ENCODE measurements at places on chromosomes 1 and 21.

DNA sequence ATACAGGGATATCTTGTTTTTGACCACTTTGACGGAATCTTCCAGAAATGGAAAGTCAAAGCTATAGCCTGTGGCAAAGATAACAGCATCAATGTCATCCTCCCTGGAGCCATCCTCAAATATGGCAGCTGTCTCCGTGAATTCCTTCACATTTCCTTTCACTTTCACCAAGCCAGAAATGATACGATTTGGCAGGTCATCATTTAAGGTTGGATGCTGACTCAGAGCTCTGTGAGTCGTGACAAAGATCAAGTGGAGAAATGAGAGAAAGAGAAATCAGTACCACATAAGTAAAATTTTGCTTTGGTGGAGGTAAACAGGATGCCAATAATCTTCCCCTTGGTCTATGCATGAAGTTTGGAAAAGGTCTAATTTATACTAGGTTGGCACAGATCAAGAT lies 23.9 kb downstream of the FMO5 start:
- DNase-seq = no peak

DNA sequence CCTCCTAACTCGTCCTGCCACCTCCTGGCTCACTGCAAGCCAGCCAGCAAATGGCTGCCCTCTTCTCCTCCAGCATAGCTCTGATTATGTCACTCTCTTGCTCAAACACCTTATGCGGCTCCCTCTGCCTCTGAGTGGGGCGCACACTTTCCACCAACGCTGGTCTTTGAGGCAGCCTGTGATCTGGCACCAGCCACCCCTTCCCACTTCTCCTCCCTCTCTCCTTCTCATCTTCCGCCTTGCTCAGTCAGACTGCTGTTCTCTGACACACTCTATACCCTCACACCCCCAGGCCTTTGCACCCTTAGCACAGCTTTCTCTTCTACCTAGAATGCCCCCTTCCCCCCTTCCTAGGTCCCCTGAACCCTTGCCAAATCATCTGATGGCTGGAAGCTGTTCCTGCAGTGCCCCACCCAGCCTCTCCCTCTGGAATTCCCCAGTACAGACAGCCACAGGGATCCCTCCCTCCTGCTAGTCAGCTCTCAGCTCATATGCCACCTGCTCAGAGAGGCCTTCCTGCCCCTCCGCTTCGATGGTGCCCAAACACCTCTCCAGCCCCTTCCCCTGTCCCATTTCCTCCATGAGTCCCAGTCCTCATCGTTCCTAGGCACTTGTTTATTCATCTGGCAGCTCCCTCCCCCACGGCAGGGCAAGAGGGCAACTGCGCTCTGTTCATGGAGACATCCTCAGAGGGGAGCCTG lies 21.7 kb upstream of the PEF1 start:
- peak; percentile 56 for DNase-seq

- DNase-seq = no peak
Measured at GRCh38 chr1:152972196-152972886, 1.9 kb downstream of the SPRR4 start.

DNA sequence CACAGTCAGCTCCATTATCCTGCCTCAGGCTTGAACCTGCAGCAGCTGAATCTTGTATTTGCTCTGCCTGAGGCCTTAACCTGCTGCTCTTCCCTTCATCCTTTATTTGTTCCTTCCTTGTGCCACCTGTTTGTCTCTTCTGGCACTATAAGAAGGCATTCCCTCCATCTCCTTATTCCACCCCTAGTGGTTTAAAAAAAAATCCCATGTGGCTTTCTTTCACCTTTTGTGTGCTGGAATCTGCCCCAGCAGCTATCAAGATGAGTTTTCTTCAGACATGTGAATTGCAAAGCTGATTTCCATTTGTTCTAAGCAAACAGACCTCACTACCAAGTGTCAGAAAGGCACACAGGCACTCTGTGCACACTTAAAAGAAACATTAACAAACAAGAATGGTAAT lies 294.6 kb downstream of the TTLL7 start:
- DNase-seq = peak; percentile 4

DNA sequence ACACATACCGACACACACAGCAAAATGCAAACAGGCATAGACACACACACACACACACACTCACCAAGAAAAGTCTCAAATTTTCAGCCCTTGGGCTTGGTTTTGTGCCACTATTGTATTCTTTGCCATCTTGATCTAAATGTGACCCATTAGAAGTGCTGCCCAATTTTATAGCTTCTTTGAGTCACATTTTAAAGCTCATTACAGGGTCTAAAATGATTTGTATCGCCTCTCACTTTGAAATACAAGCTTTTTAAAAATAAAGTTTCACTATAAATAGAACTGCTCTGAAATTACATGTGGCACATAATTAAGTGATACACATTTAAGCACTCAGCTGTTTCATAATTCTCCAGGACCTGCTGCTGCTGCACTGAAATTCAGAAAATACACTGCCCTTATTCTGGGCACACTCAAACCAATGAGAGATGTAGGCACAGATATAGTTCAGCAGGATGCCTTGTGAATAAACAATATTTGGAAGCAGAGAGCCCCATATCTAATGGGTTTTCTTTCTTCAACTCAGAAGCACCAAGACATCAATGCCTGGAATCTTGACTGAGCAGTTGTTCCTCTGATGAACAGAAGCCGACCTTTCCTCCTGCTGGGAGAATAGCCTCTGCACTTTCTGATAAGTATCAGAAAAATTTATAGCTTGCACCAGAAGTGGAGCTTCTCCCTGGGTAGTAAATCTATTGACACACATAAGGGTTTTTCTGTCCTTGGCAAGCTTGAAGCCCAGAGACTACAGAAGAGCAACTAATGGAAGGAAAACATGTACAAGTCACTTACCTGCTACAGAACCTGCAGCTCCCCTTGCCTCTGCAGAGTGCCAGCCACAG lies 37.0 kb upstream of the PLPPR4 start:
- DNase-seq = peak; percentile 14

- no peak for DNase-seq
Measured at GRCh38 chr1:26053718-26054560, 8.0 kb upstream of the SLC30A2 start.

GRCh38 chr1:19240673-19241538 lies 10.4 kb downstream of the EMC1 start:
- DNase-seq = peak; percentile 61

- DNase-seq = peak; percentile 42
Measured at GRCh38 chr21:44800103-44800502, 1.5 kb downstream of the UBE2G2 start.

DNA sequence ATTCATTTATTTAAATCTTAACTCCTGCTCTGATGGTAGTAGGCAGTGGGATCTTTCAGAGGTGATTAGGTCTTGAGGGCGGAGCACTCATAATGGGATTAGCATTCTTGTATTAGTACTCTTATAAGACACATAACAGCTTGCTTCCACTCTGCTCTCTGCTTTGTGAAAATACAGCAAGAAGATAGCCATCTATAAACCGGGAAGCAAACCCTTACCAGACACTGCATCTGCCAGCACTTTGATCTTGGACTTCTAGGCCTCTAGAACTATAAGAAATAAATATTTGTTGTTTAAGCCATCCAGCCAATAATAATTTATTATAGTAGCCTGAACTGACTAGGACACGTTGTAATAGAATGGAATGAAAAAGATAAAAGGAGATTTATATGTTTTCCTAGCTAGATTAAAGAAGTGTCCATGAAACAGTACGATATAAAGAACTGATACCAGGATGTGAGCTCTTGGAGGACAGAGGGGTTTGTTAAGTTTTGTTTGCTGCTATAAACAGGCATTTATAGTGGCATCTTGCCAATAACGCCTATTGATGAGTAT lies 869.9 kb downstream of the MRPL39 start:
- DNase-seq = no peak

- DNase-seq = no peak
Measured at GRCh38 chr1:87938631-87939030, 610.0 kb downstream of the LMO4 start.

- no peak for DNase-seq
Measured at GRCh38 chr1:41420860-41421259, 59.6 kb downstream of the FOXO6 start.

GRCh38 chr1:181113059-181113641 lies 24.6 kb downstream of the IER5 start:
- peak; percentile 62 for DNase-seq

DNA sequence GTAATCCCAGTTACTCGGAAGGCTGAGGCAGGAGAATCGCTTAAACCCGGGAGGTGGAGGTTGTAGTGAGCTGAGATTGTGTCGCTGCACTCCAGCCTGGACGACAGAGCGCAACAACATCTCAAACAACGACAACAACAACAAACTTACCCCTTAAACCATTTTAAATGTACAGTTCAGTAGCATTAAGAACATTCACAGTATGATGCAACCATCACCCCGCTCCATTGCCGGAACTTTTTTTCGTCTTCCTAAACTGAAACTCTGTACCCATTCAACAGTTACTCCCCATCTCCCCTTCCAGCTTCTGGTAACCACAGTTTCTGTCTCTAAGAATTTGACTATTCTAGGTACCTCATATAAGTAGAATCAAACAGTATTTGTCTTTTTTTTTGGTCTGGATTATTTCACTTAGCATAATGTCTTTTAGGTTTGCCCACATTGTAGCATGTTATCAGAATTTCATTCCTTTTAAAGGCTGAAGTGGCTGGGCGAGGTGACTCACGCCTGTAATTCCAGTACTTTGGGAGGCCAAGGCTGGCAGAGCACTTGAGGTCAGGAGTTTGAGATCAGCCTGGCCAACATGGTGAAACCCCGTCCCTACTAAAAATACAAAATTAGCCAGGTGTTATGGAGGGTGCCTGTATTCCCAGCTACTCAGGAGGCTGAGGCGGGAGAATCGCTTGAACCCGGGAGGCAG lies 19.6 kb downstream of the CA6 start:
- DNase-seq = no peak

- DNase-seq = peak; percentile 33
Measured at GRCh38 chr1:24236789-24237371, 49.8 kb upstream of the IFNLR1 start.

- DNase-seq = no peak
Measured at GRCh38 chr1:178354816-178355215, 141.9 kb downstream of the CLEC20A start.

GRCh38 chr1:23600283-23600682 lies 41.0 kb upstream of the ID3 start:
- no peak for DNase-seq

GRCh38 chr1:24415910-24416665 lies 486 bp downstream of the NIPAL3 start:
- peak; percentile 52 for DNase-seq

DNA sequence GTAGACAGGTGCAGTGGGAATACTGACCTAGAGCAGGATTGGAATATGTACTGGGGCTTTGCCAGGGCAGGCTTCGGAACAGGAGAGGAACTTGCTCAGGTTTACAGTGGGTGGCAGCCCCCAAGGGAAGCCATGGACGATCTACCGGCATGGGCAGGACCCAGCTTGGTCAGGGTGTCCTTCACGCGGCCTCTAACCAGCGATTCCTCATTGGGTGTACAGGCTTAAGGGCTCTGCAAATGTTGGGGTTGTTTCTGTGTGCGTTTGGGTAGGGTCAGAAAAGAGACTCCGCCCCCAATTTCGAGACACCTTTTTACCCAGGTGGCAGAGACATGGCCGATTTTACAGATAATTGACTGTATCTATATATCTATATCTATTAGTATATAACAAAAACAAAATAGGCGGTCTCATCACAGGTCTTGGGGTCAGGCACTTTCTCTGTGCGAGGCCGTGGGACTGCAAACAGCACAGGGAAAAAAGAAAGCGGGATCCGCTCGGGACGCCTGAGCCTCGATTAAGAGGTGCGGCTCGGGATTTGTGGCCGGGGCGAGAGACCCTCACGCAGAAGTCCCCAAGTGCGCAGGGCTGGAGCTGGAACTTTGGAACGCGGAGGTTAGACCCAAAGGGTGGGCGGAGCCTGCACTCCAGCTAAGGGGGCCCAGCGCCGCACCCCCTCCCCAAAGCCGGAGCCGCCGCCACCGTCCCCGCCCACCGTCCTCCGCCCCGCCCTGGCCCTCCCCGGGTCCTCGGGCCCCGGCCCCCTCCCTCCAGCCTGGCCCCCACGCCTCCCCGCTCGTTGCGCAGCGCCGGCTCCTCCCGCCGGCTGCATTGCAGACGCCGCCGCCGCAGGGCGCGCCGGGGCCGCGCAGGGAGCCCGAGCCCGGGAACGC lies 67.5 kb upstream of the VAMP3 start:
- no peak for DNase-seq

DNA sequence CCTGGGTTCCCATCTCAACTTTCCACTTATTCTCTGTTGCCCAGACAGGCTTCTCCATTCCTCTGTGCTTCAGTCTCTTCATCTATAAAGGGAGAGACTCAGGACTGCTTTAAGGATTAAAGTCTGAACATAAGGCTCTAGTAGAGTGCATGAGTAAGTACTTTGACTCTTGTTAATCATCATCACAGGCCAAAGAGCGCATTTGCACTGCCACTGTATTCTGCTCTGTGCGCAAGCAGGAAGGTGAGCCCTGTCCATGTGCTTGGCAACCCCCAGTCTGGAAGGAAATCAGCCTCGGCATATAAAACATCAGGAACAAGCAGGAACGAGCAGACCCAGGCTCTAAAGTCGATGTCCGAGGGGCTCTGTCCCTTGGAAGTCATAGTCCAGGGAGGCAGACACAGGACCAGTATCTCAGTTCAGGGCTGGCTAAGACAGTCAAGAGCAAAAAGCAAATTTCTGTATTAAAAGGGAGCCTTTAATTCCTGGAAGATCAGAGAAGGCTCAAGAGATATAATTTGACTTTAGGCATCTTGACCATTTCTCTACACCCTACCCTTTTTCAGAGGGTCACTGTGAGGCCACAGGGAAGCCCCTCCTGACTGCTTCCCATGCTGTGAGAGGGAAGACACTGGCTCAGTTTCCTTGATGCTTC lies 131.2 kb downstream of the TRABD2B start:
- no peak for DNase-seq

DNA sequence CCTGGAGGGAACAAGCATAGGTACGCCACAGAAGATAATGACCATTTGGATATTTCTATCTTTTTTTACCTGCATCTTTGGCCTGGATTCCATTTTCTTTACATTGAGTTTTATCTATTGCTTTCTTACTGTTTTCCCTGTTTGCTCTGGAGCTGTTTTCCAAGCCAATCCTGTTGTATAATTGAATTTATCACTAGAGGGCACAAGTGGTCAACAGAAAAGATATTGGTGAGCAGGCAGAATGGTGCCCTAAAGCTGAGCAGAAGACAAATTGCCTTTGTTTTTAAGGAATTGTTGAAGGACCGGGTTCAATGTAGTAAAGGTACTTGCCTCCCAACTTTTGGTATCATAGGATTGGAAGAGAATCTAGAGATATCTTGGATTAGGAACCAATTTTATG lies 152.8 kb downstream of the PPP1R12B start:
- peak; percentile 69 for DNase-seq

DNA sequence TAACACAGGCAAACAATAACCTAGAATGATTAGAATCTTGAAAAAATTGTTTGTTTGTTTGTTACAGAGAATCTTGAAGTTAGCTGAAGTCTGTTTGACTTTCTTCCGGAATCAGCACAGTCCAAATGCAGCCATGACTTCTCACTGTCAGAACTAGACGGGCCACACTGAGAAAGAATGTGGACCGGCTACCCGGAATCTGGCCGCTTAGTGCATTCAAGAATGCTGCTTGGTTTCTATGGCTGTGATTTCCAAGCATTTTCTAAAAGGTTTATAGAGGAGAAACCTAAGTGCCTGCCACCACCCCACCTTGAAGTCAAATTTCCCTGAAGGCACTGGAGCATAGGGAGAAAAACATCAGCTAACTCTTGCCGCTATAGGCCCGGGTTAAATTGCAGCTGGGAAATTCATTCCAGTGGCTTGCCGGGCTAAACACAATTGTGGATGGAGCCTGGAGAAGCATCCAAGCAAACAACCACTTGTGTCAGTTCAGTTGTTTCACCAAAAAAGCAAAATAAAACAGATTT lies 231.1 kb downstream of the DISC1 start:
- DNase-seq = no peak

- DNase-seq = peak; percentile 82
Measured at GRCh38 chr1:37682334-37682987, 9.9 kb upstream of the CDCA8 start.

GRCh38 chr1:168835176-168835575 lies 106.2 kb upstream of the DPT start:
- DNase-seq = no peak
